ENCODE measurements at places on chromosomes 5 and 9.

DNA sequence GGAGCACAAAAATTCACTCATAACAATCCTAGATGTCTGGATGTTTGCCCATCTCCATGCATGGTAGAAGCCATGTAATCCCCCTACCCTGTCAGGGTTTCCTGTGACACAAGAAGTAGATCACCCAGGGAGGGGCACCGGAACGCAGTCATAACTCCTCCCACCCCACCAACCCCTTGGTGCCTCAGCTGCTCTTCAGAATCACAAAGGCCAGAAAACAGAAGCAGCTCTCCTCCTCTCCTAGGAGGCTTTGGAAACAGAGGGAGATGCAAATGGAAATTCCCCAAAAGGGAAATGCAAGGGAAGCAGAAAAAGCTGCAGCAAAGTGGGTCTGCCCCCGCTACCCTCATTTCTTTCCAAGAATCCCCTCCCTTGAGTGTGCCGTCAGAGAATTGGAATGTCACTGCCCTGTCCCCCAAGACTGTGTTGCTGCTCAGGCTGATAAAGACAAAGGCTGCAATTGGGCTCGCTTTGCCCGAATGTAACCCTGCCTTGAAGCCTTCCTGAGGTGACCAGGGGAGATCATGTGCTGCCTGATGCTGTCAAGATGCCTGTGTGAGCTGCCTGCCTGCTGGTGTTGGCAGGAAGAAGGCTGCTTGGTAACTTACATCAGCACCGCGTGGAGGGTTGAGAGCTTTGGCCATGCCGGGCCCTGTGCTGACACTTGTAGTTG, 65.5 kb upstream of the ABCA1 start:
- H3K27ac ChIP-seq = peak overlapping the region; percentile 95
- no peak overlapping the region for H3K4me3 ChIP-seq
- H3K4me1 ChIP-seq = peaks cover 32% of the 10 kb centered on the region
- peak; percentile 87 for DNase-seq
- H3K27me3 ChIP-seq = no peaks in the 10 kb centered on the region
- H3K36me3 ChIP-seq = no peaks in the 10 kb centered on the region

- H3K36me3 ChIP-seq = no peaks in the 10 kb centered on the region
- no peaks in the 10 kb centered on the region for H3K27me3 ChIP-seq
- peaks cover 5% of the 10 kb centered on the region for H3K4me1 ChIP-seq
- no peak for DNase-seq
- no peak overlapping the region for H3K27ac ChIP-seq
Measured at GRCh38 chr5:10099548-10099947, 150.1 kb downstream of the ATPSCKMT start.

GRCh38 chr5:133838286-133838685, 130.1 kb downstream of the C5orf15 start:
- no peaks in the 10 kb centered on the region for H3K27me3 ChIP-seq
- no peak overlapping the region for H3K27ac ChIP-seq
- H3K36me3 ChIP-seq = no peaks in the 10 kb centered on the region
- no peaks in the 10 kb centered on the region for H3K4me1 ChIP-seq
- DNase-seq = no peak
- no peak overlapping the region for H3K4me3 ChIP-seq

- H3K36me3 ChIP-seq = no peaks in the 10 kb centered on the region
- no peak overlapping the region for H3K27ac ChIP-seq
- no peaks in the 10 kb centered on the region for H3K27me3 ChIP-seq
- no peaks in the 10 kb centered on the region for H3K4me1 ChIP-seq
- H3K4me3 ChIP-seq = no peak overlapping the region
Measured at GRCh38 chr5:103228588-103228987, 30.0 kb upstream of the MACIR start.

GRCh38 chr9:129604056-129604765, 16.7 kb downstream of the C9orf50 start:
- H3K4me3 ChIP-seq = no peak overlapping the region
- no peaks in the 10 kb centered on the region for H3K27me3 ChIP-seq
- H3K27ac ChIP-seq = no peak overlapping the region
- DNase-seq = no peak
- H3K4me1 ChIP-seq = peaks cover 38% of the 10 kb centered on the region
- H3K36me3 ChIP-seq = no peaks in the 10 kb centered on the region

DNA sequence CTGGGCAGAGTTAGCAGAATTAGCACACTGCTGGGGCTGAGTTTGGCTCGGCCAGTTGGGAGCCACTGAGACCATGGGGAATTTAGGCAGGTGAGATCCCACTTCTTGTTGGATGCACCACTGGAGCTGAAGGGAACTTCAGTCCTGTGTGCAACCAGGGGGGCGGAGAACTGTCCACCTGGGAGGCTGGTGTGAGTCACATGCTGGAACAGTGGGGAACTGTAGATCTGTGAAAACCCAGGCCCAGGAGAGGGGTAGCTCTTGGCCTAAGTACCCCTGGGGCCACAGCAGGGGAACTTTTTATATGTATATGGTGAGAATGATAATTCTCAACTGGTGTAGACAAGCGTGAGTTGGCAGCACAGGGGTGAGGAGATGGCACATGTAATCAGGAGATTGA, 237.5 kb upstream of the KIF2A start:
- no peak overlapping the region for H3K4me3 ChIP-seq
- H3K27ac ChIP-seq = no peak overlapping the region
- no peak for DNase-seq
- peaks cover 5% of the 10 kb centered on the region for H3K4me1 ChIP-seq

GRCh38 chr5:126937771-126938170, 92.6 kb downstream of the MARCHF3 start:
- no peaks in the 10 kb centered on the region for H3K27me3 ChIP-seq
- no peak overlapping the region for H3K27ac ChIP-seq
- H3K4me3 ChIP-seq = no peak overlapping the region
- DNase-seq = no peak
- no peaks in the 10 kb centered on the region for H3K36me3 ChIP-seq

DNA sequence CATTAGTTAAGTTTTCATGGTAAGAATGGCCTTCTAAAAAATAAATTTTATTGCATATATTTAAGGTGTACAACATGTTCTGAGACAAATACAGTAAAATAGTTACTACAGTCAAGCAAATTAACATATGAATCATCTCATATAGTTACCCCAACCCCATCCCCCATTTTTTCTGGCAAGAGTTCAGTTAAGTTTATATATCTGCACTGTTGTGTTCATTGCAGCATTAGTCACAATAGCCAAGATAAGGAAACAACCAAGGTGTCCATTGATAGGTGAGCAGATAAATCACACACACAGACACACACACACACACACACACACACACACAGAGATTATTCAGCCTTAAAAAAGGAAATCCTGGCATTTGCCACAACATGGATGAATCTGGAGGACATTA, 37.2 kb upstream of the OTULIN start:
- H3K4me1 ChIP-seq = no peaks in the 10 kb centered on the region
- no peaks in the 10 kb centered on the region for H3K27me3 ChIP-seq
- H3K27ac ChIP-seq = no peak overlapping the region

DNA sequence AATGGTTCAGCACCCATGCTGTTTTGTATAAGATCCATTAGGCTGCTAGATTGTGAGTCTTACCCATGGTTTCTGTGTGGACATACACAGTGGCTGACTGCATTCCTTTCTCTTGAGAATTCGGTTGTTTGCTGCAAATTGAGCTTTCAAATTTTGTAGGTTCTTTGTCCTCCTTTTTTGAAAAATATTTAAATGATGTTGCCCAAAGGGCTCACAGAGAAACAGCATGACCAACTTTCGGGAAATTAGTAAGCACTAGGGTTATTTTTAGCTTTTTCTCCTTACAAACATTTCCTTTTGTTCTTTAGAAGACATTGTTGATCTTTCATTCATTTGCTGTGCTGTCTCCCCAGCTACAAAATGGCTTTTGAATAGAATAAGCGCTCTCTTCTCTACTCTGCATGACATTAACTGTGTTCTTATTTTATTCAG, 79.4 kb downstream of the NLN start:
- peak overlapping the region; percentile 75 for H3K27ac ChIP-seq
- H3K4me1 ChIP-seq = peaks cover 6% of the 10 kb centered on the region
- peaks cover 42% of the 10 kb centered on the region for H3K36me3 ChIP-seq
- no peak overlapping the region for H3K4me3 ChIP-seq

- peaks cover 69% of the 10 kb centered on the region for H3K36me3 ChIP-seq
- H3K4me1 ChIP-seq = no peaks in the 10 kb centered on the region
- H3K27me3 ChIP-seq = no peaks in the 10 kb centered on the region
- H3K4me3 ChIP-seq = no peak overlapping the region
- H3K27ac ChIP-seq = no peak overlapping the region
Measured at GRCh38 chr9:114016101-114016500, 62.0 kb downstream of the AMBP start.

- no peak overlapping the region for H3K4me3 ChIP-seq
- no peak for DNase-seq
- peaks cover 25% of the 10 kb centered on the region for H3K4me1 ChIP-seq
Measured at GRCh38 chr5:168314735-168315411, 23.4 kb downstream of the WWC1 start.

Measured in neuronal stem cell (in vitro differentiated cells).